AG08395 (cell line): ENCODE measurements at places on chromosomes 1 and 21.

DNA sequence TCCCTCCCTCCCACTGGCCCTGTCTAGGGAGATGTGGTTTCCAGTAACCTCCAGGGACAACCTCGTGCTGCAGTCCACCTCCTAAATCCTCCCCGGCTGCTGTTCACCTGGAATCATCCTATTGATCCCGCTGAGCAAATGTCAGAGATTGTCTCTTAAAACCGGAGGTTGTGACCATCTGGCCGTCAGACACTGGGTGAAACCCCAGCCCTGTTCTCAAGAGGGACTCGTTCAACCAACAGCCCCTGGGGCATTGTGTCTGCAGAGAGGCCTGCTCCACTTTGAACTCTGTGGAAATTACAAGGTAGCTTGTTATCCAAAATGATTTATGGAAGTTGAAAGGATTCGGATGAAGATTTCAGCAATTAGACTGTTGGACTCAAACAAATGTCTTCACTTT is 498.0 kb downstream of the MATN1 start:
- no peak for DNase-seq

GRCh38 chr1:29136391-29136915 is 12.8 kb upstream of the TMEM200B start:
- DNase-seq, result peak; percentile 48

DNA sequence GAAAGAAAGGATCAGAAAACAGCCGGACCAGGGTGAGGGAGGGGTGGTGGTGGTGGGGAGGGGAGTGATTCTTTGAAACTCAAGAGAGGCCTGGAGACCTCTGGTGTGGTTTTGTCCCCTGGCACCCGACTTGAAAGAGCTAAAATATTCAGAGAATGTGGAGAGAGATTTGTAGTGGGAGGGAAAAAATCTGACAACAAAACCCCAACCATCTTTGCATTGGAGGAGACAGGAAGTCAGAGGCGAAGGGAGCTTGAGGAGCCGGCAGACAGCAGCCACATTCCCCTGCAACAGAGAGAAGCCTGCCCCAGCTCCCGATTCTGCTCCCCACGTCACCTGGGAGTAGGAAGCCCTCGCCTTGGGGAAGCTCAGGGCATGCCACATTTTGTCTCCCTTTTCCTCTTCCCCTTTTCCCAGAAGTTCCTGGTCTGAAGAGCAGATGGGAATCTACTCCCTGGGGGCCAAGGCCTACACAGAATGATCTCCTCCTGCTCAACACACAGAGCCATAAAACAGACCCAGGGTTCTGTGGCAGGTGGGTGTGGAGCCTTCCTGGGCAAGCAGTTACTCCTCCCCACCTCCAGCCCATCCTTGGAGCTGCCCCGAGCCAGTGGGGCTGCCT is 84.9 kb downstream of the ITPKB start:
- peak; percentile 37 for DNase-seq

DNA sequence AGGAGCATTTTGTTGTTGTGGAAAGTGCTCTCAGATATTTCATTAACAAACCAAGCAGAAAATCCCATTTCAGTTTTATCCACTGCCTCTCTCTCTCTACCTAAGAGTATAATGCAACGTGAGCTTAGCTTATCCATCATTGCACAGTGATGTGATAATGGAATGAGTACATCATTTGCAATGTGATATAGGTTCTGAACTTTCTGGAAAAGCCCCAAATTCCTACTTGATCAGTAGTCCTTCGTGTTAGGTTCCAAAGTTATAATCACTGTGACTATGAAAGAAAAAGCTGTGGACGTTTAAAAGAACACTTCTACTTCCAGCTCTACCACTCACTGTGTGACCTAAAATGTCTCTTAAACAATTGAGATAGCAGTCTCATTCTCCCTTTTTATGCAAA is 76.4 kb upstream of the PRMT6 start:
- DNase-seq, result no peak

DNA sequence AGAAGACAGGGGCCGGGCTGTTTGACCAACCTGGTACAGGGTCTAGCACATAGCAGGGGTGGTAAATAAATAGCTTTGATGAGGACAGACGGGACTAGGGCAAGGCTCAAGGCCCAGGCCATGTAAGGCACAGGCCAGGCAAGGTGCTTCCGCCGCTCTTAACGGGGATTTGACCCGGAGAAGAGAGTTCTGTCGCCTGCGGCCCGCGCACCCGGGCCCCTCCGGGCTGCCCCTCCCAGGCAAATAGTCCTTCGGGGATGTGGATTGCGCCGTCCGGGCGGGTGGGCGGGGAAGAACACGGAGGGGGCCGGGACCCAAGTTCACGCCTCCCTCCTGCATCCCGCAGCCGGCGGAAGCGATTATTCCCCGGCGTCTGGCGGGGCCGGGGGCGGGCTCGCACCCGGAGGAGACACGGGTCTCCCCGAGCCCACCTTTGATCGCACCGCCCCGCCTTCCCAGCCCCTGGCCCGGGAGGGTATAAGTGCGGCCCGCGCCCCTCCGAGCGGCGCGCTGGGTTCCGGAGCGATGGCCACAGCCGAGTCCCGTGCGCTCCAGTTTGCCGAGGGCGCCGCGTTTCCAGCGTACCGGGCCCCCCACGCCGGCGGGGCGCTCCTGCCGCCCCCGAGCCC is at the start of gene MIXL1:
Gene MIXL1 (plus strand): TSS at position 508 of the 629 bp plus-strand sequence. CDS start 18 bp downstream, at position 526.
- no peak for DNase-seq

GRCh38 chr1:89733748-89734147 is 87.1 kb upstream of the LRRC8D start:
- no peak for DNase-seq

DNA sequence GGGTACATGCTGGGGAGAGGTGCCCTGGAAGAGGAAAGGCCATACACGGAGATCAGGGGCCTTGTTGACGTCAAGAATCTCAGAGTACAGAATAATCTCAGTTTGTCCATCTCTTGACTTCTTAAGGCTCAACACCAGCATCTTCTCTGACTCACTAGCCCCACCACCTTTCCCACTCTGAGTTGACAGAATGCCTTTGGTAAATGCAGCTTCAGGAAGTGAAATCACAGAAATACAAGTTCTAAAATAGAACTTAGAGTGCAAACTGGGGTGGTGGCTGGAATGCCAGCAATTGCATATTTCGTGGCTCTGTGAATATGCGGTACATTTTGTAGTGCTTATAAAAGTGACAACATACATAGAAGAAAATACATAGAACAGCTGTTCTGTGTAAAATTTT is 1.6 kb downstream of the COG2 start:
- DNase-seq, result peak; percentile 4

DNA sequence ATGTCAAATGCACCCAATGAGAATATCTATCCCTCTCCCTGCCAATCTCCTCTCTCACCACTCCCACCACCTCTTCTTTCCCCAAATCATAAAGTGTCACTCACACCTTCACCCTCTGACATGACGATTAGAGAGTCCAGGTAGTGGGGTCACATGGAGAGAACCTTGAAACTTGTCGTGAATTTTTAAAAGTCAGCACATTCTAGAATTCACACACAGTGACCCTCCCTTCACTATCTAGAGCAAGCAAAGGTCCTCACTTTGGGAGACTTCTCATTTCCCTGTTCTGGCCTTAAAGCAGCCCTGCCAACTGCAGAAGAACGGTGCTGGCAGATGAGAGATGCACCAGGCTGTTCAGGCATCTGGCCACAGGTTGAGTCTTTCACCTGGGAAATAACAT is 61.9 kb downstream of the CD34 start:
- no peak for DNase-seq

- no peak for DNase-seq
These were observed 2204.3 kb downstream of the MRPL39 start for GRCh38 chr21:23402929-23403520.

- DNase-seq, result peak; percentile 26
These were observed 321.9 kb downstream of the SETD4 start for GRCh38 chr21:35738347-35738961.

- no peak for DNase-seq
These were observed 112.5 kb downstream of the RRAGC start for GRCh38 chr1:38746941-38747600.

GRCh38 chr1:97378596-97378995 is 542.2 kb downstream of the DPYD start:
- DNase-seq, result no peak

DNA sequence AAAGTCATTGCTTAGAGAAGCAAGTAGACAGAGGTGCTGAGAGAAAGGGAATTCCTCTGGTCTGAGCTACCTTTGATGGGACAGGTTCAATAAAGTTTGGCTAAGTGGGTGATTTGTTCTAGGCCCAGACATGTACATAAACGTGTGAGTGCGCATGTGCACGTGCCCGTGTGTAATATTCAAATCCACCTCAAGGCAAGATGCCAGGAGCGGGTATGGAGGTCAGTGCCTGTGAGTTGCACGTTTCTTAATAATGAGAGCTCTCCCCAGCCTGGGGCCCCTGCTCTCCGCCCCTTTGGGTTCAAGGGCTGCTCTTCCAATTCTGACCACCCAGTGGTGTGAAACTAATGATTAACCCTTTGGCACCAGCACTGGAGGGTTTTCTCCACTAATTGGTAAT is 53.8 kb upstream of the LMO4 start:
- DNase-seq, result no peak

- peak; percentile 67 for DNase-seq
These were observed 115.6 kb upstream of the SLC45A1 start for GRCh38 chr1:8202182-8202905.

GRCh38 chr1:220124542-220124941 is 30.6 kb downstream of the IARS2 start:
- peak; percentile 25 for DNase-seq

DNA sequence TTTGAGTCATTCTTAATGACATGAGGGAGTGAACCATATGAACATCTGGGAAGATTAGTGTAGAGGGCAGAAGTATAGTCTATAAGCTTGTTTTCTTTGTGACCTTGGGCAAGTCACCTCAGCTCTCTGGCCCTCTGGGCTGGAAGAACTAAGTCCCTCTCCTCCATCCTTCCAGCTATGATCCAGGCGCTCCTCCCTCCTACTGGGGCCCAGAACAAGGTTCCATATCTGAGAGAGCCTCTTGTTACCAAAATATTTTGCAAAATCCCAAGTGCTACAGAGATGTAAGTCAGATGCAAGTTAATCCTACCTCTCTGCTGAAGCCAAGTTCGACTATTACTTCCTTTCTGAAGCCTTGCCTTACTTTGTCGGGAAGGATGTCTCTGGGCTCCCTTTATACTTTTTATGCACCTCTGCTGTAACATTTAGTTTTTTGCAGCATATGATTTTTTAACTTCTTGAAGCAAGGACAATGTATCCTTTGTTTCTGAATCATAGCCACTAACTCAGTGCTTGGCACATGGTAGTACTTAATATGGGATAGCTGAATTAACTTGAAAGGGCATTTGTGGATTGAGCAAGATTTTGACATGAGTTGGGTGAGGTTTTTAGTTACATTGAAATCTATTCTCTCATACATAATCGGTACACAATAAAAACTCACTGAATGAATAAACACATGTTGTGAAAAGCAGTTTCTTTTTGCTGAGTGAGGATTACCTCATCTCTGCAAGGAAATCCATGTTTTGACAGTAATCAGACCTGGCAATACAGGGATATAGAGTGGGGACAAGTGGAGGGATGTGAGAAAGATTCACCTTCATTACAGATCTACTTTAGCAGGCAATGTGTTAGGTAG is 54.7 kb upstream of the BEND5 start:
- no peak for DNase-seq
